Activated T-cell treated with anti-CD3 and anti-CD28 coated beads, Interleukin-2, amount 50 U/mL, for 72 hours (primary cell): ENCODE measurements at places on chromosomes 16 and 17. TPM values are rescaled to one million over a fixed set of nuclear protein-coding genes. Genes with fewer than 3 reads are reported as not detected.

GRCh38 chr17:4297351-4297750, 33.6 kb upstream of the ANKFY1 start:
- H3K4me1 ChIP-seq: peaks cover 11% of the 10 kb centered on the region
- no peak overlapping the region for H3K4me3 ChIP-seq
- no peaks in the 10 kb centered on the region for H3K27me3 ChIP-seq
- peak overlapping the region; percentile 41 for H3K27ac ChIP-seq
- DNase-seq: no peak

- no peak for DNase-seq
- H3K27ac ChIP-seq: no peak overlapping the region
- no peaks in the 10 kb centered on the region for H3K36me3 ChIP-seq
- no peak overlapping the region for H3K4me3 ChIP-seq
These were observed 8.1 kb downstream of the SMIM5 start for GRCh38 chr17:75641343-75641742.

GRCh38 chr17:73872816-73873215, 228.6 kb upstream of the SDK2 start:
- H3K27ac ChIP-seq: no peak overlapping the region
- H3K4me1 ChIP-seq: peaks cover 23% of the 10 kb centered on the region
- H3K27me3 ChIP-seq: no peaks in the 10 kb centered on the region
- no peak overlapping the region for H3K4me3 ChIP-seq
- H3K36me3 ChIP-seq: no peaks in the 10 kb centered on the region
- no peak for DNase-seq

LRRC75A gene
- total RNA-seq: 2.6 TPM

SLC7A6 gene
- 99.8 TPM for total RNA-seq
